ENCODE measurements at places on chromosomes 12 and 14.

DNA sequence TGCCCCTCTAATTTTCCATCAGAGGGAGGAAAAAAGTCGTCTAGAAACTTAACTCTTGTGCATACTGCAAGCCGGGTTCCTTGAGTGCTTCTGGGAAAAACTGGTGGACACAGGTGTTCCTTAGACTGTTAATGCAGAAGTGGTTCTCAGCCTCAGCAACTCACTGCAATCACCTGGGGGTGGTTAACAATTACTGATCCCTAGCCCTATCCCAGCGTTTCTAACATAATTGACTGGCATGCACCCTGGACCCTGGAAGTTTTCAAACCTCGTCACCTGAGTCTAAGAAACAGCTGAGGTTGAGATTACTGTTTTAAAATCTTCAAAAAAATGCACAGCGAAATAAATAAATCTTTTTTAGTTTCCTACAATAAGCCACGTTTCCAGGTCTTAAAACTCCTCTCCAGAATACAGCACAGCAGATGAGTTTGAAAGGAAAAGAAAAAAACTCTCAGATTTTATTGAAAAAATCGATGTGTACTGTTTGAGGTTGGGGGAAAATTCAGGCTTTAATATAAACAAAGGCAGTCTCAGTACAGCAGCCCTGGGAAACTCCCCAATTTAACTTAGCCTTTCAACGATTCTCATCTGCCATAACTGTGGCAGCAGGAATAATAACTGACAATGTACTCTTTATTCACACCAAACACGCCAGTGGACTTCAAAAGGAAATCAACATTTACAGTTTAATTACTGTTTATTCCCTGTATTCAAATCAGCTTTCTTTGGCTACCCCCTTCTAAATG is 45.4 kb downstream of the PHLDA1 start:
- no peak for DNase-seq

GRCh38 chr12:28027947-28028724 is 55.6 kb upstream of the PTHLH start:
- no peak for DNase-seq

DNA sequence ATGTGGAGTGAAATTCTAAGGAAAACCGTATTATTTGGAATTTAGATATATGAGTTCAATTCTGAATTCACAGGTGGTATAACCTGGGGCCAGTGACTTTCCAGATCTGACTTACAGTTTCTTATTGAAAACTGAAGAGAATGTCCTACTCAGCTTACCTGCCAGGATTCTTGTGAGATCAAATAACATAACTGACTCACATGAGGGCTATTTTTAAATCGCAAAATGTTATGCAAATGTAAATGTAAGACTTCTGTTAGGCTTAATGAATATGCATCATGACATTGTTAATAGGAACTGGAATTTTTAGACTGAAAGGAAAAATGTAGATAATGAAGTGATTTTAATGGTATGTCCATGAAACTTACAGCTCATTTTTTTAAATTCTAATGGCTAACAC is 1142.1 kb downstream of the FLRT2 start:
- DNase-seq: no peak

GRCh38 chr12:41264281-41264680 is 76.2 kb downstream of the PDZRN4 start:
- no peak for DNase-seq

DNA sequence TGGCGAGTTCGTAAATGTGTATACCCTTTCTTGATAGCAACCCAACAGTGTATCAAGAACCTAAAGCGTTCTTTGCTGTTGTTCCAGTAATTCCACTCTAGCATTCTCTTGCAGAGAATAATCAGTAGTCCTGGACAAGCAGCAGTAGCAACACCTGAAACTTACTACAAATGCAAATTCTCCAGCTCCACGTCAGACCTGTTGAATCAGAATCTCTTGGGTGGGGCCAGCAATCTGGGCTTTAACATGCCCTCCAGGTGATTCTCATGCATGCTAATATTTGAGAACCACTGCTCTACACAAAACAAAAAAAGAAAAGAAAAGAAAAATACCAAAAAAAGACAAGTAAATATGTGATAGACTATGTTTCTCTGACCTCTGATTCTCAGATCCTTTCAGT is 10.1 kb downstream of the PTGDR start:
- no peak for DNase-seq

DNA sequence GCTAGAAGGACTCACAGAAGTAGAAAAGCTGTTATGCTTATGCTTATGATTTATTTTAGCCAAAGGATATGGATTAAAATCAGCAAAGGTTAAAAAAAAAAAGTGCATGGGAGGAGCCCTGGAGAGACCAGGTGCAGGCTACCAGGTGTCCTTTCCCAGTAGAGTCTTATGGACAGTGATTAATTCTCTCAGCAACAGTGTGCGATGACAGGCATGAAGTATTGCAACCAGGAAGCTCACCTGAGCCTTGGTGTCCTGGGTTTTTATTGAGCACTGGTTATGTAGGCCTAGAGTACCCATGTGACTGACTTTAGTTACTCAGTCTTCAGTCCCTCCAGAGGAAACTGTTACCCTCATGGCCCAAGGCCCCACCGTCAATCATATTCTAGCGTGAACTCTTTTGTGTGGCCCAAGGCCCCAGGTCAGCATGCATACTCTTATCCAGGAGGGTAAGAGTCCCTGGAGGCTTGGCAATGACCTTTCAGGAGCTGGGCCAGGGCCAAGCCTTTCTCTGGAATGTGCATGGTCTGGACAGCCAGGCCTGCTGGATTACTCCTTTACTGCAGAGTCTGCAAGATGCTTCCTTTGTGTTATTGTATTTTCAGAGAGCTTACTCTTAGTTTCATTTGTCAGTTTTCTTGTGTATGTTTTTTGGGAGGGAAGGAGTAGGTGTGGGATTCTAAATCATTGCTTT is 69.6 kb upstream of the RD3L start:
- no peak for DNase-seq

DNA sequence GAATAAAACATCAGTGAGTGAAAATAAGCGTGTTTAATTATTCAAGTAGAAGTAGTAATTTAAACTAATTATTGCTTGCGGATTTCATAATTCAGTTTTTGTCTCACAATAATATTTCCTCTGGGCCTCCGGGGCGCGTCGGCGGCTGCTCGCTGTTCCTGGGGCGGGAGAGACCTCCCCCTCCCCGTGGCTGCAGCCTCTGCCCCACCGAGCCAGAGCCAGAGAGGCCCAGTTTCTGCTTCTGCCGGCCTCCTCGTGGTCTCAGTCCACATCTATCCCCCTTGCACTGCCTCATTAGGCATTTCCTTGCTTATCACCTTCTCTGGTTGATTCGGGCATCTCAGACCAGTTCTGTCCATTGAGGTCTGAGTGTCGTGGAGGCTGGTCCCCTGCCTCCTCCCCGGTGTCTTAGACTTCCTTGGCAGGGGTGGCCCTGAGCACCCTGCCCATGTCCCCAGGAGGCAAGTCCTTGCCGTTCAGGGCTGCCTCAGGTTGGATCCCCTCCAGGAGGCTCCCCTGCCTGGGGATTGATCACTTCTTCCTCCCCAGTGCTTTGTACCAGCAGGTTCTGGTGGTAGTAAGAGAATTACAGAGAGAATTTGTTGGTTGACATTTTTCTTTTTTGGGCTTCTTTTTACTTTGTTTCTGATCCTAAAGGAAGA is 78.0 kb downstream of the SLC25A47 start:
- DNase-seq: no peak

- DNase-seq: no peak
These were observed 15.1 kb downstream of the ABHD4 start for GRCh38 chr14:22613106-22613695.

- no peak for DNase-seq
These were observed 183.5 kb upstream of the C14orf180 start for GRCh38 chr14:104395941-104396681.

GRCh38 chr12:89238593-89238992 is 113.7 kb downstream of the DUSP6 start:
- no peak for DNase-seq

DNA sequence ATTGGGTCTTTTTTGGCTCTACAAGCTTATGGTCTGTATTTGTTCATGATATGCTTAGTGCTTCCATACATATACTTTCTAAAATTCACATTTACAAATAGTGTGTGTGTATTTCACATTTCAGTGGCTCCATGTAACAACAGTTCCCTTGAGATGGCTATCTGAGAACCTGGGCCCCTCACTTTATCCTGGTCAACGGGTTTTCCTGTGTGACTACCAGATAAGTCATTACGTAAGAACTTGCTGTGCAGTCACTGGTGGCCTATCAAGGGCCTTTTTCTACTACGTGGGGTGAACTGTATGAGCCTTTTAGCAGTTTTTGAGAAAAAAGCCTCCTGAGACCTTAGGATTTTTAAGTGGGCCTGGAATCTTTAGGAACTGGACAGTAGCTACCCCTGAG is 454.1 kb downstream of the PCNX1 start:
- peak; percentile 36 for DNase-seq

DNA sequence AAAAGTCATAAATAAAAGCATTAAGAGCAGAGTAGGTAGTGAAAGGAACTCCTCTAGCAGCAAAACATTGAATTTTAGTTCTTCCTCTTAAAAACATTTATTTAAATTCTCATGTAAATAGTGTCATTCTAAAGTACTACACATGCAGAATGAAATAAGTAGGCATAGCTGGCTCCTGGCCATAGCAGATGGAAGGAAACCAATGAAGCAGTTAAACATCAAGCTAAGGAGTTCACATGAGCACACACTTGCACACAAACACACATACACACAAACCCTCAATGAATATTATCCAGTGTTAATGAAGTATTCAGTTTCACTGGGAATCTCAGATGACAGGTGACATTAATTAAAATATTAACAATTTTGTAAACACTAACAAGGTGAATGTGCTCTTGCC is 69.3 kb downstream of the SLC35F4 start:
- no peak for DNase-seq

- DNase-seq: no peak
These were observed 76.3 kb upstream of the MAP1LC3B2 start for GRCh38 chr12:116482859-116483258.

DNA sequence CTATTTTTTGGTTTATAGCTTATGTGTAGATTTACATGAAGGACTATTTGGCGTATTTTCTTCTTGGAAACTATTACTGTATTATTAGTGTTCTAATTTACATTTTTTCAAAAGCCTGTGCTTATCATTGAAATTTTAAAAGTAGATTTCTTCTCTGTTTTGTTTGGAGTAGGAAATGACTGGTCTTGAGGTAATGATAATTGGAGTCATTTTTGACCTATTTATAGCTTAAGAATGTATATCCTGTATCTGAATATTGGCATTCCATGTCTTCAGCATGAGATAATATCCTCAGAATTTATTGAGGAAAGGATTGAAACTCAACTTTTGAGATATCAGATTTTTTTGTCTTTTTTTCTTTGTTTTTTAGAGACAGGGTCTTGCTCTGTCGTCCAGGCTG is 193.4 kb downstream of the ERC1 start:
- DNase-seq: no peak

DNA sequence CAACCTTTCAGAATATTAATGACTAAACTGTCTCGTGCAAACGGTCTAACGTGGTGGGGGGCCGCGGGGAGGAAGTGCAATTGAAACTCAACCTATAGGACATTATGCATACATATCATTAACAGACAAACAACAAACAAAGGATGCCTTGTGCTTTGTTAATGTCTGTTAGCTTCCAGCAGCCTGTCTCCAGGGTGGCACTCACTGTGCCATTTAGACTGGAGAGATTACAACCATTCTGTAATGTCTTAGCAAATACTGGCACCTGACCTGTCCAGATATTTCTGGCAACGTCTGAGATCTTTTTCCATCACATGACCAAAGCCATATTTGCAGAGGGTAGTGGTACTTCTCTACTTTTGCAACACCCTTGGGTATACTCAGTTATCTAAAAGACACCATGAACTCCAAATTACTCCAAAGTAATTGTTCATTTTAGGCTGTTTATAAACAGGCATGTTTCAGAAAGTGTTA is 11.6 kb downstream of the BHLHE41 start:
- peak; percentile 15 for DNase-seq

DNA sequence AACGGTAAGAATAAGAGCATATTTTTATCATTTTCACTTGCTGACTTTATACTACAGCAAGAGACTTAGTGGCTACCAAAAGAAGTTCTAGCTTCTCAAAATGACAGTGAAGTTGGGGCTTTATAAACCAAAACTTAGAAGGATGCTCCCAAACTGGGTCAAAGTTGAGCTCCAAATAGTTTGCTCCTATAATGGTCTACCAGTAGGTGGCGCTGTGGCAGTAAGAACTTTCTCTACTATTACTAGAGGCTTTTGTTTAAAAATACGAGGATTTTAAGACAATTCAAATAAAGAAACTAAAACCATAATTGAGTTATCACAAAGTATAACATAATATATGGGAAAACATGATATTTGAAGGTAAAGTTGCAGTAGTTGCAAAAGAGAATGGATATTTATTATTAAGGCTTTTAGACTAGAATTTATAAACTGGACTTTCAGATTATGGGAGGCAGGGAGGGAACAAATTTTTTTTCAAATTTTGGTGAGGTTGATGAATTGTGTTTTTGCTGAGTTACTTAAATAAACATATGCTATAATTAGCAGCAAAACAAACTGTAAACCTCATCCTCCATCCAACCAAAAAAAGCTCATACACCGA is 75.0 kb downstream of the TGFB3 start:
- DNase-seq: peak; percentile 85

GRCh38 chr12:4540638-4541037 is 1.9 kb downstream of the RAD51AP1 start:
- peak; percentile 8 for DNase-seq
